H54 (cell line): ENCODE measurements at places on chromosomes 3 and 15.
A peak's percentile ranks its signal among the peaks of the same experiment; 100 is the strongest.

DNA sequence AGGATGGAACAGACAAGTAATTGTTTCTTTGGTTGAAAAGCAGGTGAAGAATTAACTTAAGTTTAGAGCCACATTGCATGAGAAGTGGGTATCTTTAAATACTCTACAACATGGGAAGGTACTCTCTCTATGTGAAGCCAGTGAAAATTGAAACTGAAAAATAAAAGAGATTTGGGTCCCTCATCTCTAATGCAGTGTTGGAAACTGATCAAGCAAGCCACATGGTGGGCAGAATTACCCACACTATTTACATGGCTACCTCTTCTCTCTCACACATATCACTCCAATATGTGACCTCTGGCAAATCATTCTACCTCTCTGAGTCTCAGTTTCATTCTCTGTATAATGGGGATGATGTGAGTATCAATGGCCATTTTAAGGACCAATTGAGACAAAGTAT lies 339.0 kb downstream of the IL5RA start:
- no peak for DNase-seq

DNA sequence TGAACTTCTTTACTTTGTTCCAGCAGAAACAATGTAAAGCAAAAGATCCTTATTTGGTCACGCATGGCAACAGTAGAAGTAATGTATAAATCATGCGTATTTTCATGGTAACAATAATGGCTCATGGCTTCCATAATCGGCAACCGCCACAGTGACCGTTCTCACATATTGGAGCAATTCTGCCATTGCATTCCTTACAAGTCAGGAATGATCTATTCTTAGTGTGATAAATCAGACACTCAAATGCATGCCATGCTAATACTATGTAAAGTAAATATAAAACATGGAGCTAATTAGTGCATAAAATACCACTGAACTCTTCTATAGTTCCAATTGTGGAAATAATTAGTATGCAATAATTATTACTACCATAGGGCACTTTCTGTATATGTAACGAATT lies 13.5 kb upstream of the CERS3 start:
- no peak for DNase-seq

GRCh38 chr15:32966512-32966911 lies 228.0 kb downstream of the FMN1 start:
- no peak for DNase-seq

DNA sequence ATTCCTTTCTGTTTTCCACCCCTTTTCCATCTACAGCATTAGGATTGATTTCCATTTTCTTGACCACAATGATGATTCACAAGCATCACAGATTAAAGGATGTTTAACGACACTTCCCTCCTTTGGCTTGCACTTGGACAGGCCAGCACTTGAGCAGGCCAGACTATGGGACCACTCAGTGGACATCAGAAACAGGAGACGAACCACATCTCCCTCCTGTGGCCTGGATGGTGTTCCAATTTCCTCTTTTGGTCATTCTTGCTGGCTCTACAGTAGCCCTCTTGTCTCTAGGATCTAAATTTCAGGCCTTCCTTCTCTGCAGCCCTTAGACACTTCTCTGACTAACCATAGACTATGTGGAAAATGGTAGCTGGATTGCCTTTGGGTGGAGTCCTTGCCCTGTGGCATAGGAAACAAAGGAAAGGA lies 78.8 kb upstream of the BOC start:
- DNase-seq = no peak

GRCh38 chr3:194976874-194977273 lies 291.2 kb downstream of the FAM43A start:
- no peak for DNase-seq

GRCh38 chr3:149480326-149481017 lies 6.0 kb downstream of the TM4SF4 start:
- peak; percentile 70 for DNase-seq

DNA sequence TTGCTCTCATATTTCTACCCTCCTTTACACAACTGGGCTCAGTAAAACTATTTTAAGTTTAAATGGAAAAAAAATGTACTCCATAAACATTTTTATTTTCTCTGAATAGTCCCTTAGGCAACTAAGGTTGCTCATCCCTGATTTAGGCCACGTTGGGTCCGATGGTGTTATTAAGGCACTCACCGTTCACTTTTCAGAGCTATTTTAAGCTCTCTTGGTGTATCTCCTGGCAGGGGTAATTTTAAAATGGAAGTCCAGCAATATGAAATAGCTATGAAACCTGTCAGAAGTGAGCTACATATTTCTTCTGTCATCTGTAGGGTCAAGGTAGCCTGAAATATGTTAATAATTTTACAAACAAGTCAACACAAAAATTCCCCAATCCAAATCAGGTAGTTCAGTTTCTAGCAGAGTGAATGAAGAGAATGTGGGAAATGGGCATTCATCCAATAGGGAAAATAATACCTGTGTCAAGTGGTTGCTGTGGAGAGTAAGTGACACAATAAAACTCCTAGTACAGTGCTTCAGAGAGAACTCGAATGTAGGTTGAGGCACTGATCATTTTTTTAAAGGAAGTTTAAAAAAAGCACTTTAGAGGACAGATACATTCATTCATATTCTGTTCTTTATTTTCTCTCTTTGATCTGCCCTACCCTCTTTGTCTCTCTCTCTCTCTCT lies 209.3 kb upstream of the FEZF2 start:
- DNase-seq = no peak

GRCh38 chr3:186683979-186684378 lies 18.2 kb downstream of the HRG start:
- no peak for DNase-seq

DNA sequence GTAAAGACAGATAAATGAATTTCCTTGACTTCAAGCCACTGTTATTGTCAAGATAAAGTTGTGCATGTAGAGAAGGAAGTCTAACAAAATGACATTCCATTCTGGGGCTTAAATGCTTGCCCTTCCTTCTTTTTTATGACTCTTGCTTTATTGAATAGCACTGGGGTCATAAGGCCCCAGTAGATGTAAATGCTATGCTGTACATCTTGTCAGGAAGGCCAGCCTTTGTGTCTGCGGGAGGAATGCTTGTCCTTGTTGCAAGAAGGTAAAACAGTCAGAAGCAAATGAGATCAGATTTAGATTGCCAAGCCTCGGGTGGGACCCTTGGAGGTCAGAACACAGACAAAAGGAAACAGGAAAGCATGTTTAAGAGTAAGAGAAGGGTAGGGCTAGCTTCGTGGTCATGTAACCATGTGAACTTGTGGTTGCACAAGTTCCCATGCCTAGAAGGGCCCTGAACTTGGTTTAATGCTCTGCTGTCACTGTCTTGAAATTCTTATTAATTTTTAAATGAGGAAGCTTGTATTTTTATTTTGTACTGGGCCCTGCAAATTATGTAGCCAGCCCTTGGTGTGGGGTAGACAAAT lies 81.5 kb downstream of the PPM1L start:
- no peak for DNase-seq

GRCh38 chr3:177481329-177481728 lies 284.0 kb upstream of the TBL1XR1 start:
- no peak for DNase-seq

- DNase-seq = peak; percentile 77
These were observed 7.4 kb upstream of the IGDCC3 start for GRCh38 chr15:65384895-65385869.

GRCh38 chr3:14827776-14828175 lies 9.0 kb downstream of the FGD5 start:
- DNase-seq = no peak

DNA sequence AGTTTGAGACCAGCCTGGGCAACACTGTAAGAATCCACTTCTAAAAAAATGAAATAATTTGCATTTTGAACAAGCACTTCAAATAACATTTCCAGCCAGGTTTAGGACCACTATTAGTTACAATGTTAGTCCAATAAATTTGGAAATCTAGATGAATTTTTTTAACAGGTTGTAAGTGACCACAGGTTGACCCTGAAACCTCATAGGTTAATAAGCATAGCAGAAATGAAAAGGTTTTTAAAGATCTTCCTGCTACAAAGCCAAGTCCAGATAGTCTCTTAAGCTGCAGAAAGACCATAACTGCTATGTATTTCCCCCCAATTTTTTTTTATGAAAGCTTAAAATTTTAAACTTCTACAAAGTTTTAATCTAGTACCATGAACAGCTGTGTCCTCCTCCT lies 1.5 kb upstream of the NIT2 start:
- no peak for DNase-seq

DNA sequence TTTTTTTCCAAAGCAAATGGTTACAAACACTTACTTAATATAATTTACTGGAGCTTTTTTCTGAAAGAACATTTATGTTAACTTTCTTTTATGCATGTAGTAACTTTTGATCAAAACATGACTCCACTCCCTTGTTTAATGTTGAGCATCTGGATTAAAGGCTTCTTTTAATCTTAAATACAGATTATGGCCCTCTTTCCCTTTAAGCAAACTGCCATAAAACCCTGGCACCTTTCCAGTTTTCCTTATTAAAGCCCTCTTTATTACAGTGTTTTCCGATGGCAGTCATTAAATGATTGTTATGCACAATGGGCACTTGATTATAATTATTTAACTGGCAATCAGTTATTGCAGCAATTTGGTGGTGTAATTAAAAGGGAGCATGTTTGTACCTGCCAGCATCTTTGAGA lies 167.0 kb downstream of the VGLL4 start:
- no peak for DNase-seq

DNA sequence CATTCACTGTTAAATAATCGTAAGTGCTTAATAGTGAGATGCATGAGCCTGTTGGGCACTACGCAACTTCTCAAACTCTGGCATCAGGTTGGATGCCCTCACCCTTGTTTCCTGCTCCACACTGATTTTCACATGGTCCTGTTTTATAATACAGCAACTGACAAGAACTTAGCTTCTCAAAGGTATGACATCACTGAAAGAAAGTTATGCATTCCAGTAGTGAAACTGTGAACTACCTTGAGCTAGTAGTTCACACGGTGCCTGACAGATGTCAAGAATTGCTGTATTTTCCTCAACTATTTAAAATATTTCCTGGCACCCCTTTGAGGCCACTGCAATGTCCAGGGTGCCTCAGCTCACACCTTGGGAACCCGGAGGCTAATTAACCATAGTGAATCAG lies 327.5 kb downstream of the RORA start:
- DNase-seq = no peak

GRCh38 chr3:155741101-155741500 lies 3.8 kb downstream of the PLCH1 start:
- DNase-seq = no peak

GRCh38 chr3:19543212-19543841 lies 390.7 kb downstream of the EFHB start:
- no peak for DNase-seq

DNA sequence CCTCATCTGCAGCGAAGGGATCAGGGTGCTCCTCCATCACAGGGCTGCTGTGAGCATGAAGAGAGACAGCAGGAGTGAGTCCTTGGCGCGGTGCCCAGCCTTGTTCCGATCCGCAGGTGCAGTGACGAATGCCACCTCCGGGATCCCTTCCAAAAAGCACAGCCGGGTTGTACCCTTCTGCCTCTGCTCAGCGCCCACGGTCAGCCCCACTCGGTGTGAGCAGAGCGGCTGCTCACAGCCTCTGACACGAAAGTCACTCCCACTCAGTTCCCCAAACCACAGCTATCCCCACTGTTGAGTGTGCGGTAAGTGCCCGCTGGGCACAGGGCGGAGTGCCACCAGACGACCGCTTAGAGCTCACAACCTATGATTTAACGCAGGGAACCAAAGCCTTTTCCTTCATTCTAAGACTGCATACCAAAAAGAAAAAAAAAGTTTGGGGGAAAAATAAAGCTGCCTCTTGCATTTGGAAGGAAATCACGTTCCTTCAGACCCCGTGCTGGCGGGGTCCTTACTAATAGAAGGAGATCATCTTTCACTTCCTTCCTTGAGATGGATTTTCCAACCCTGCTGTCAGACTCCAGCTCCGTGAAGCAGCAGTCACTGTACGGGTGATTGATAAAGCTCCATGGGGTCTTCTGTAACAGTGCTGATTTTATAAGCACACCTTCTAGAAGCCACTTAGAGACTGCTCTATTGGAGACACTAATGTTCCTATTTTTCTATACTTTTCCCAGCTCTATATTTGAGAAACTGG lies 34.7 kb upstream of the TUBGCP5 start:
- DNase-seq = no peak

DNA sequence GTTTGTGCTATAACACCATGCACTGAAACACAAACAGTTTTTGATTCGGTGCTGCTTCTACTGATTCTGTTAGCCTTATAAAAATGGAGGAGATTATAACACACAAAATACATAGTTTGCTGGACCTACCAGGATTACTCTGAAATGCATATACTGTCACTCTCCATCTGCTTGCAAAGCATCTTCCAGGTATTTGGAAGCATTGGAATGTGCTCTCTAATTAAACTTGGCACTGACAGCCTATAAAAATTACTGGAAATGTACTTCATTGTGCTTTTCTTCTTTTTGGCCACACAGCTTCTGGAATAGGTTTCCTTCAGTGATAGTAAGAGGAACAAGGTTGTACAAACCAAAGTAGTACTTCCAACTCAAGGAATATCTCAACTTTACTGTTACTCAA lies 376.1 kb downstream of the UNC13C start:
- DNase-seq = no peak

DNA sequence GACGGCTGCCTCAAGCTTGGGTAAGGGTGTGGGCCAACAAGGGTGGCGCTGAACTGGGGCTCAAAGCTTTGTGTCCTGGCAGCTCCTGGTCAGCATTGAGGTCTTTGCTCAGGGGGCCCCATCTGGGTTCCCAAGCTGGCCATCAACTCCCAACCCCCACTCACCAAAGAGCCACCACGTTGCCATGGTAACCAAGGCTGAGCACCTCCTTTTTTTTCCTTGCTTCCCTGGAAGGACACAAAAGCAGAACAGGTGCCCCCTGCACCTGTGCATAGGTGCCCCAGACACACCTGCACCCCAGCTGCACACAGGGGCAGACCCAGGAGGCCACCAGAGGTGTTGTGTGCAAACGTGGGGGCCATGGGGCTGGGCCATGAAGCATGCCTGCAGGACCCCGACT lies 16.5 kb downstream of the UROC1 start:
- no peak for DNase-seq

DNA sequence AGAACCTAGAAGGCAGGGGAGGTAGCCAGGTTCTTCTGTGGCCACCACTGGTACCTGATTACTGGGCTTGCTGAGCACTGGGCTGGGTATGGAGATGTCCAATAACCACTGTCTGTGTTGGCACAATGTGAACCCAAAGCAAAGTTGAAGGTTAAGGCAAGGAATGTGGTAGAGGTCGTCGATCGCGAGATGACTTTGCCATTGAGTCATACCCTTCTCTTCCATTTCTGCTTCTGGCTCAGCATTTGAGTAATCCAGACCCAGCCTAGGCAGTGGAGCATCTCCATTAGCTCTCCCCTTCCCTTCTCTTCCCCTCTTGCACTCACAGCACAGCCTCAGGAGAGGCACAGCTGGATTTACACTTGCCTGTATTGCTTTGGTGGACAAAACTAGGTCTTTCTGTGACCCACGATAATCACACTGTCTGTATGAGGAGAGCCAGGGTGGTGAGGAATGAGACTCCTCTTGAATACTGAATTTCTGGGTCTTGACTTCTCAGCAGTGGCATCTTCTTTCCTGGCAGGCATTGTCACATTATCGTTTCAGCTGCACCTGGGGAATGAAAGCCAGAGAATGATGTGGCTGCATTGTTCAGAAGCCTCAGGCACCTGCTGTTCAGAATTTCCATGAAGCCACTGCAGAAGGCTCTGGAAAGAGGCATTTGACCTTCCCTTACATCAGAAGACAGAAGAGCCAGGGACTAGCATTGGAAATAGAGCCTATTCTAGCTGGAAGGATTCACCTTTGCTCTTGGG lies 272.6 kb downstream of the PDCD6IP start:
- no peak for DNase-seq

- DNase-seq = no peak
These were observed 23.7 kb downstream of the ARRDC4 start for GRCh38 chr15:97984157-97984556.

- peak; percentile 61 for DNase-seq
These were observed at the start of gene CD276 for GRCh38 chr15:73683777-73684580. Gene CD276, plus strand, starts transcription at chr15:73684383. Its CDS starts 15,257 bp downstream, at chr15:73699640.
